ENCODE measurements at places on chromosomes 5 and 9.

GRCh38 chr9:123312306-123312877, 43.6 kb upstream of the CRB2 start:
- no peak for DNase-seq

DNA sequence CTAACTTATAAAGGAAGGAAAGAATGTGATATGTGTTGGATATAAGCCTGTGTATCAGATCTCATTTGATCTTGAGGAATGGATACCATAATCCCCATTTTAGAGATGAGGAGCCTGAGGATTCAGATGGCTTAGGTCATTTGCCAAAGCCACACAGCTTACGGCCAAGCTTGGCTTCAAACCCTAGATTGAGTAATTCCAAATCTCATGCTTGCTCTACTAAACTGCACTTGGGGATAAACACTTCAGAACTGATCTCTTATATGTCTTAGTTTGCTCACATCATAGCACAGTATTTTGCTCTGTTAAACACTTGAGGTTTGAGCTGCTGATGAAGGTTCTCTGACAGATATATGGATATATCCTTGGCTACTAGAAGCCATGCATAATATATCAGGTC, 504.4 kb downstream of the NTRK2 start:
- no peak for DNase-seq

DNA sequence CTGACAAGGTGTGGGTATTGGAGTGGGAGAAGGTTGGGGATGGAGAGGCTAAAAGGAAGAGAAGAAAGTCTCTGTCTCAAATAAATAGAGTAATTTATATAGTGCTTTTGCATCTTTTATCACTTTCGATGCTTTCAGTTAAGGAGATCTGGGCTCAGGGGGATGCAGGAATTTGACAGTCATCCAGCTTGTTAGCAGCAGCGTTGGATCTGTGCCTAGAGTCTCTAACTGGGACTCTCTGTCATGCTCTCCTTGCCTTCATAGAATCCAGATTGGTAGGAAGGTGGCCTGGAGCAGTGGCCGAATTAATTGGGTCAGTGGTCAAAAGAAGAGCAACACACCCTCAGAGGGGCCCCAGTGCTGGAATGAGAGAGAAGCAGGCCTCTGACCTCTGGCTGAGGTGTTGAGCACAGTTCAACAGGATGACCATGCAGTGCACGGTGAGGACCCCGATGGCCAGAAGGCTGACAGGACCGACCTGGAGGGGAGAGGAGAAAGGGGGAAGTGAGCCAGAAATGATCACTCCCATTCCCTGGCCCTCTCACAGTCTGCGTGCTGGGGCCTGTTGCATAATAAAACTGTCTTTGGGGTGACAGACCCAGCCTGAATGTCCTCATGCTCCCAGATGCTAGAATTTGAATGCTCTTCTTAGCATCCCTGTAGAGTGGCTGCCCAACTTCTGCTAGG, 7.6 kb downstream of the SLC36A3 start:
- DNase-seq: no peak

DNA sequence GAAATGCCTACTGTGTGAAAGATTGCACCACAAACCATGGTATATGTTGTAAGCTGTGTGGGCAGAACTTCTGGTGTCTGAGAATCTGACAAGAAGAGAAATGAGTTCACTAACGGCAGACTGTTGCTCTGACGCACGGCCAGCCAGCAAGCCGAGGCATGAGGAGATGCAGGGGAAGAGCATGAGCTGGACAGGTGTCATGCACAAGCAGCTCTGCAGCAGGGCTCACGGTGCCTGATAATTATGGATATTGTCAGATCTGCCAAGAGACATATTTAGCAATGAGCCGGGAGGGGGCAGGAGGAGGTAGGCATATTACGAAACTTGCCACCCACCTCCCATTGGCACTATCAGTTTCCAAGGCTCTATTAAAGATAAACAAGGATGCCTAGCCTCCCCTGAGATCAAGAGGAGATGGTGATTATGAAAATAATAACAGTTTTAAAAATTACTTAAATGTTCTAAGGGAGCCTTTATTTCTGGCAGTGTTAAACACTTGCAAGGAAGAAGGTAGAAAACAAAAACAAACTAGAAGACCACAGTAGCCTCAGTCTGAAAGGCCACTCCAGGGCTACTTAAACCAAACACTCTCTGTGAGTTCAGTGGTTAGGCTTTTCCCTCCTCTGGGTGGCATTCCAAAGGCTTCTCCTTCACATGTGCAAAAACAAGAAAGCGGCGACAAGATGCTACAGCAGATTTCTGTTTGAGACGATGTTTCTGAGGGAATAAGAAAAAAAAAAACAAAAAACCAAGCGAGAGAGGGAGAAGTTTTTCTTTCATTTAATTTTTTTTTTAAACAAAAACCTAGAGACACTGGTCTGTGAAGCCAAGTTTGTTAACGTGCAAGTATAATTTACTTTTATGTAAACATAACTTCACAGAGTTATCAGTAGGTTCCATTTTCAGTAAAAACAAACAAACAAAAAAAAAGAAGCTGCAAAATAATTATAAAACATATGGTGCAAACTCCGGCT, 339.5 kb downstream of the BNC2 start:
- no peak for DNase-seq

DNA sequence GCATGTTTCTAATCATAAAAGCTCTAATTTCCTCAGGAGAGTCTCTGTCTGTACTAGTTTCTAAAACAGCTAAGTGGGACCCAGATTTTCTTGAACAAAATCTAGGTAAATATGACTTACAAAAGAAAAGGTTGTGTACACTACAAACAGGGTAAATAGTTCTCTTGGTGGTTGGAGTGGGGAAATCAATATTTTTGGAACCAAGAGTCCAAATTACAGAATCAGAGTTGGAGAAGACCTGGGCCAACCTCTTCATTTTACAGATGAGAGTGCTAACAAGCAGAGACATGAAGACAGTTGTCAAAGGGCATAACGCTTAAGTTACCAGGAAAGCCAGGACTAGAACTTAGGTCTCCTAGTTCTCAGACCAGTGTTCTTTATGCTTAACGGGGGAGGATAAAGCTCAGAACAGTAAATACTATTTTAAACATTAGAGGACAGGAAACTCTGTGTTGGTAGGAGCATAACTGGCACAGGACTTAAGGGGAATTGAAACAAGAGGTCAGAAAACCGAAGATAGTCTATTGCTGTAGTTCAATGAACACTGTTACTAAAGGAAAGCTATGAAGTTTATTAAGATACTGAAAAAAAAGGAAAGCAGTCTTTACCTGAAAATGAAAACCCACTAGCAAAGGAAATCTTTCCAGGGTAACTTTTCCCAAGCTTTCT, 9.3 kb upstream of the GOLGA1 start:
- no peak for DNase-seq

- DNase-seq: no peak
Observed at GRCh38 chr5:176425138-176425537, 8.8 kb upstream of the CLTB start.

DNA sequence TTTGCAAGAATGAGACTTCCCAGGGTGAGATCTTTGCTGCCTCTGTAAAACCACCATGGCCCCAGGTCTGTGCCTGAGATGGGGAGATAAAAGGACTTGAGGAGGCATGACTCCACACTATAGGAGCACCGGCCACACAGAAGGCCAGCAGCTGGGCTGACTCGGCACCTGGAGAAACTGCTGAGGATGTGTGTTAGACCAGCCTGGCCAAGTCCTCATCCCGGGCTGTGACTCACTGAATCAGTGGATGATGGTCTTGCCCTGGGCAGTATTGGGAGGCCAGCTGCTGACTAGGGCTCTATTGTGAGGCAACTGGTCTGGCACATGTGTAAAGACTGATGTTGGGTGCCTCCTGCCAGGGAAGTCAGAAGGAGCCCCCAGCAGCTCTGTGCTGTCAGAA, 286.2 kb downstream of the ACTL7B start:
- DNase-seq: no peak

- DNase-seq: peak; percentile 99
Observed at GRCh38 chr9:136711751-136712689, at the start of gene DIPK1B. Gene DIPK1B (plus strand): TSS chr9:136712572. CDS start chr9:136712666, 94 bp downstream.

DNA sequence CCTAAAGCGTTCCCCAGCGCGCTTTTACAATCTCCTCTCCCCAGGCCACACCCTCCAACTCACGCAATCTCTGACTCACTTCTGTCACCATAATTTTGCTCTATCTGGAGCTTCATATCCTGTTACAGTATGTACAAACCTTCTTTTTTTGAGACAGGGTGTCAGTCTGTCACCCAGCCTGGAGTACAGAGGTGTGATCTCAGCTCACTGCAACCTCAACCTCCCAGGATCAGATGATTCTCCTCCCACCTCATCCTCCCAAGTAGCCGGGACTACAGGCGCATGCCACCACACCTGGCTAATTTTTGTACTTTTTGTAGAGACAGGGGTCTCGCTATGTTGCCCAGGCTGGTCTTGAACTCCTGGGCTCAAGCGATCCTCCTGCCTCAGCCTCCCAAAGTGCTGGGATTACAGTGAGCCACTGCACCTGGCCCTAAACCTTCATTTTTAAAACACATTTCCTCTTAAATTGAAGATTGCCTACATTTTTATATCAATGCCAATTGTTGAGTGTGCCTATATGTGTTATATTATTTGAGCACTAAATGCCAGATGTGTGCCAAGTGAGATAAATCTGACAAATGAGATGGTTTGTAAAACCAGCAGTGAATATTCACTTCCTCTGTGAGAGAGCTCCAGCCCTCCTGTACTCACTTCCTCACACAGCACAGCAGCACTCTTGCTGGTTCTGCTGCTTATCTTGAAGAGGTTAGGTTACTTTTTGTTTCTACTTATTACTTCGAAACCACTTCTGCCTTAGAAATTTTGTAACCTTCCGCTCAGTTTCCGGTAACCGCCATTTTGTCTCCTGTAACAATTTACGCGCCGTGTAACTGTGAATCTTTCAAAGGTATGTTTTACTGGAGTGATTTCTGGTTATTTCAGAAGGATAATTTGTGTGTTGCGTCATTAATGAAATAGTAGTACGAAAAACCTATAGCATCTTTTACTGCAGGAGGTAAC, 57.9 kb downstream of the DOCK8 start:
- no peak for DNase-seq

GRCh38 chr5:10668697-10669096, 92.3 kb downstream of the DAP start:
- DNase-seq: no peak

GRCh38 chr5:34013547-34013946, 5.7 kb upstream of the AMACR start:
- DNase-seq: no peak

DNA sequence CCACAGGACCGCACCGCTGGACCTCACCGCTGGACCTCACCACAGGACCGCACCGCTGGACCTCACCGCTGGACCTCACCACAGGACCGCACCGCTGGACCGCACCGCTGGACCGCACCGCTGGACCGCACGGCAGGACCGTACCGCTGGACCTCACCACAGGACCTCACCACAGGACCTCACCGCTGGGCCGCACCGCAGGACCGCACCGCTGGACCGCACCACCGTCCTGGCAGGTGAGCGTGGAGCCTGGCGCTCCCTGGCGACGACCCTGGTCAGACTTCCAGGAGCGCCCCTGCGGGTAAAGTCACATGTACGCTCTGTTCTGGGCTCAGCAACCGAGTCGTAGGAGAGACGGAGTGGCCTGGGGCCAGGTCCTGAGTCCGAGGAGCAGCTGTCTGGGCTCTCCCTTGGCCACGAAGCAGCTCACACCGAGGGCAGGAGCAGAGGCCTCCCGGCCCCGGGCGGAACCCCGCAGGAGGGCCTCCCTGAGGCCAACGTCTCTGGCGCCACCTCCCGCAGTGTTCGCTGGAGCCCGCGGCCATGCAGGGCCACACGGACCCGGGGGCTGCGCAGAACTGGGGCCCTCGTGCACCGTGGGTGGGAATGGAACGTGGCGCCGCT, 30.5 kb downstream of the MRPL36 start:
- no peak for DNase-seq

GRCh38 chr5:75439276-75439675, 72.2 kb downstream of the CERT1 start:
- no peak for DNase-seq

DNA sequence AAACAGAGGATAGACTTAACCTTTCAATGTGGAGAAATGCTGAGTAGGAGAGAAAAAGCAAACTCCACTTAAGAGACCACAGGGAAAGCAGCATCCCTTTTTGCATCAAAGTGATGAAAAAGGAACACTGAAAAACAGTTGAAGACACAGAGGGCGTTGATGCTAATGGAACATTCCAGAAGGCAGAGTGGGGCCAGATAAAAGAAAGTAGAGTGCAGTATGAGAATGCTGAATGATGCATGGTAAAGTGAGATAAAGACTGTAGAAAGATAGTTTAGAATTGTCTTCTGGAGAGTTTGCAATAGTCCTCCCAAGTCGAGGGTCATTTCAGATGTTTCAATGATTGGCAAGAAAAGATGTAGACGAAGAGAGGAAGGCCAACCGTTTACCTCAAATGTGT, 574.3 kb downstream of the PRR16 start:
- no peak for DNase-seq

- DNase-seq: no peak
Observed at GRCh38 chr5:57552033-57552432, 69.4 kb upstream of the ACTBL2 start.

GRCh38 chr9:125600194-125600593, 106.8 kb downstream of the MAPKAP1 start:
- DNase-seq: no peak
